ENCODE measurements at places on chromosomes 2 and 18. TPM values are rescaled to one million over a fixed set of nuclear protein-coding genes. Genes with fewer than 3 reads are reported as not detected.

DNA sequence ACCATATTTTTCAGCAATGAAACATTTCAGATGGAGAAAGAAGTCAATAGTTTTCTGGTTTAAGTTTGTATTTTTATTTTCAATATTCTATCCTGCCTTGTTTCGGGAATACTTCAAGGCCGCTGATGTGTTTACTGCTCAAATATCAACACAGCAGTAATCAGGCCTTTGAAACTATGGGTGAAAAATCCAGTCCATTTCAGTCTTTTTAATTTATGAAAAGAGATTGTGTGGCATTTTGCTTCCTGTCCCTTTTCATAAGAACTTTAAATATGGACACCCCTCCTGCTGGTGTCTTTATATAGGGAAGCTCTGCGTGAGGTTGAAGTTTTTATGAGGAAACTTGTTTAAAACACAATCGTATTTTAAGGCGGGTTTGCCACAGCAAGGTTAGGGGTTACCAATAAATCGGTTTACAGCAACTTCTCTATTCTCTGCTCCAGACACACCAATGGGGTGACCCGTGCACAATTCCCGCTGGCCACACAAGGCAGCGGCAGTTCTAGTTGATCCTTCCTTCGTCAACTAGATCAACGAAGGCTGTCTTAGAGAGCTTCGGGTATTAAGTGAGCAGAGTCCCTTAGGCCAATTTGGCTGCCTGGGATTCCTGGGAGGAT is 1.2 kb upstream of the TANC1 start:
- DNase-seq, result no peak

DNA sequence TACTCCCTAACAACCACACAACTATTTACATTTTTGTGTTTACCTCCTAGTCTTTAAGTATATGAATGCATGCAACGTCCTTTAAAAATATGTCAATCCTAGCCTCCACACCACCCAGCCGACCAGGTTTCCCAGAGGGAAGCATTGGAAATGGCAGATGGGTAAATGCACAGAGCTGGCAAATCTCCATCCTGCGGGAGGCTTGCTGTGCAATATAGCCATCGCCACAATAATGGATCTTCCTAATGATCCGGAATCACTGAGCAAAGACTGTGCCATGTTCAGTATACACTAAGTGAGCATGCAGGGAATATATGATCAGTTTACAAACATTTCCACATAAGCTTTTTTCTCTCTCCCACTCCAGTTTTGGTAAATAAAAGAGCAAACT is 131.8 kb downstream of the NEDD4L start:
- DNase-seq, result no peak

GRCh38 chr2:234852941-234853340 is 98.9 kb upstream of the SH3BP4 start:
- no peak for DNase-seq

DNA sequence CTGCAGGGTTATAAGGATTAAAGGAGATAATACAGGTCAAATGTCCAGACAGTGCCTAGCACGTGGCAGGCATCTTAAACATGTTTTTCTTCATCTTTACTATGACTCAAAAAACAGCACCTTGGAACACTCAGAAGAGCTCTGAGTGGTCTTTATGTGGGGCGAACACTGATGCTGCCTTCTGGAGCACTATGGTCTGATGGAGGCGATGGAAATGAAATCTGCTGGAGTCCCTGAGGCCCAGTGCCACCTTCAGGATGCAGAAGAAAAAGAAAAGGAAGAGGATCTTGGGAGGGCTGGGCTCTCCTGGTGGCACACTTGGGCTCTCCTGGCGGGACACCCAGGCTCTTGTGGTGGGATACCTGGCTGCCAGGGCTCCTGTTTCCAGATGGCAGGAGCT is 171.8 kb downstream of the EIPR1 start:
- DNase-seq, result no peak

DNA sequence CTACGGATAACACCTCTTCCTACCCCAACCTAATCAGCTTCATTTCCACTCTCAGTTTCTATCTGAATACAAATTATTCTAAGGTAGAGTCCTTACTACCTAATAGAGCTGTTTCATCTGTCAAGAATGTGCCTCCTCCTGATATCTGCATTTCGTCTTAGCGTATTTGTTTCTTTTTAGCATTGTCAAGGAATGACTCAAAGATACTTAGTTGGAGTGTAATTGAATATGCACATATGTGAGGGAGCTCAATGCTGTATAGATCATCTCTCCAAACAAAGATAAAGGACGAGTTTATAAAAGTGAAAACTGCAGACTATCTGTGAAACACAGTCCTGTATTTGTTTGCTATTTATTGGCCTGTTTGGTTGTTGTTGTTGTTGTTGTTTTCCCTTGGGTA is 2059.4 kb upstream of the CELF4 start:
- DNase-seq, result no peak

- DNase-seq, result no peak
These were observed 61.8 kb upstream of the RPL31 start for GRCh38 chr2:100940240-100940639.

Gene MALL
- 0.31 TPM for total RNA-seq

Data from activated CD4-positive, alpha-beta memory T cell treated with anti-CD3 and anti-CD28 coated beads for 36 hours (primary cell).